ENCODE measurements at places on chromosomes 1 and 21.

DNA sequence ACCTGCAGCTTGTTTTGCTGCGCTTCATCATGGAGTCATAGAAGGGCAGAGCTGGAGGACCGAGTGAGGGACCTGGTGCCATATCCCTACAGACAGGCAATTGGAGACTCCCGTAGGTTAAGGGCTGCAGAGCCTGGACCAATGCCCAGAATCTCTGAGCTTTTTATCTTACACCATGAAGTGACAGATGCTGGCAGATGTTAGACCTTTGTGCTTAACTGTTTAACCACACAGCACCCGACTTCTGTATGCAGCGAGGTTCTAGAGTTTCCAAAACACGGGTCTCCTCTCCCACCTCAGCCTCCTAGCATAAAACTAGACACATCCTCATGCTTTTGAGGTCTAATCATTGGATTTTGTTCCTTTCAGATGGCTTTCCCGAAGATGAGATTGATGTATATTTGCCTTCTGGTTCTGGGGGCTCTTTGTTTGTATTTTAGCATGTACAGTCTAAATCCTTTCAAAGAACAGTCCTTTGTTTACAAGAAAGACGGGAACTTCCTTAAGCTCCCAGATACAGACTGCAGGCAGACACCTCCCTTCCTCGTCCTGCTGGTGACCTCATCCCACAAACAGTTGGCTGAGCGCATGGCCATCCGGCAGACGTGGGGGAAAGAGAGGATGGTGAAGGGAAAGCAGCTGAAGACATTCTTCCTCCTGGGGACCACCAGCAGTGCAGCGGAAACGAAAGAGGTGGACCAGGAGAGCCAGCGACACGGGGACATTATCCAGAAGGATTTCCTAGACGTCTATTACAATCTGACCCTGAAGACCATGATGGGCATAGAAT lies 47.6 kb downstream of the B3GALT5 start:
- no peak overlapping the region for H3K4me3 ChIP-seq
- no peak overlapping the region for H3K27ac ChIP-seq
- no peaks in the 10 kb centered on the region for H3K27me3 ChIP-seq
- DNase-seq, result no peak
- peaks cover 52% of the 10 kb centered on the region for H3K36me3 ChIP-seq

GRCh38 chr1:98940722-98941079 lies 64.0 kb downstream of the PLPPR5 start:
- H3K27me3 ChIP-seq, result no peaks in the 10 kb centered on the region
- H3K4me3 ChIP-seq, result no peak overlapping the region
- no peak overlapping the region for H3K27ac ChIP-seq
- no peaks in the 10 kb centered on the region for H3K36me3 ChIP-seq
- no peaks in the 10 kb centered on the region for H3K4me1 ChIP-seq

DNA sequence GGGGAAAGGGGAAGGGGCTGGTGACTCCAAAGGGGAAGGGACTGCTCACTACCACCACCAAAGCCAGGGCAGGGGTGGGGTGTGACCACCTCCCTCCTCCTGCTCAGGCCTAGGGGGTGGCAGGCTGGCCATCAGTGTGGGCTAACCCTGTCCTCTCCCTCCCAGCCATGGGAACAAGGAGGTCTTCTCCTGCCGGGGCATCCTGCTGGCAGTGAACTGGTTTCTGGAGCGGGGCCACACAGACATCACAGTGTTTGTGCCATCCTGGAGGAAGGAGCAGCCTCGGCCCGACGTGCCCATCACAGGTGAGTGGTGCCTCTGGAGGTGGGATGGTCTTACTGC lies 5.7 kb downstream of the ZC3H12A start:
- DNase-seq, result no peak
- H3K27me3 ChIP-seq, result no peaks in the 10 kb centered on the region
- no peak overlapping the region for H3K4me3 ChIP-seq
- H3K27ac ChIP-seq, result no peak overlapping the region
- peaks cover 9% of the 10 kb centered on the region for H3K4me1 ChIP-seq

GRCh38 chr1:26570287-26570686 lies 40.7 kb downstream of the RPS6KA1 start:
- H3K4me3 ChIP-seq, result no peak overlapping the region
- H3K27ac ChIP-seq, result no peak overlapping the region
- DNase-seq, result no peak
- H3K27me3 ChIP-seq, result no peaks in the 10 kb centered on the region
- H3K36me3 ChIP-seq, result peaks cover 15% of the 10 kb centered on the region
- no peaks in the 10 kb centered on the region for H3K4me1 ChIP-seq

DNA sequence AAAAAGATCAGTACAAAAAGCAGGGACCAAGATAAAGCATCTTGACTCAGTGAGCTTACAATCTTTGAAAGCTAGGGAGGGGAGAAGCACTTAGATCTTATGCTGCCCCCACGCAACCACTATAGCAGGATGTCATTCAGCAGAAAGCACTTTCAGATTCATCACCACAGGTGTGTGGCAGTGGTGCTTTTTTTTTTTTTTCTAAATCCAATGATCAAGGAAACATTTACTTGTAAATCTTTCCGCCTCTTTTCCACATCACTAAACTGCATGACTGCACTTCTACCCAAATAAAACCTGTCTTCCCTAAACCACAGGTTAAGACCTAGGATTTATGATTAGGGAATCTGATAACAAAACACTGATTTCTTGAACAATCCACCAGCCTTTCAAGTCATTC lies 154.8 kb downstream of the SLC45A1 start:
- no peak overlapping the region for H3K27ac ChIP-seq
- no peaks in the 10 kb centered on the region for H3K27me3 ChIP-seq
- H3K36me3 ChIP-seq, result no peaks in the 10 kb centered on the region
- H3K4me1 ChIP-seq, result peaks cover 7% of the 10 kb centered on the region

DNA sequence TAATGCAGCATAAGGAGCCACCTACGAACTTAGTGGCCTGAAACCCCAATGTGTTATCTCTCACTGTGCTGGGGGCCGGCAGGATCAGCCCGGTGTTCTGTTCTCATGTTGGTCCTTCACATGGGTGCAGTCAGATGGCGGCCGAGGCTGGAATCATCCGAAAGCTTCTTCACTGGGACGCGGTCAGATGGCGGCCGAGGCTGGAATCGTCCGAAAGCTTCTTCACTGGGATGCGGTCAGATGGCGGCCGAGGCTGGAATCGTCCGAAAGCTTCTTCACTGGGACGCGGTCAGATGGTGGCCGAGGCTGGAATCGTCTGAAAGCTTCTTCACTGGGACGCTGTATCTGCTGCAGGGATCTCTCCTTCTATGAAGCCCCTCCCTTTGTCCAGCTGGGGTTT lies 12.6 kb upstream of the PCBP3 start:
- H3K4me3 ChIP-seq, result no peak overlapping the region
- no peaks in the 10 kb centered on the region for H3K36me3 ChIP-seq
- no peak overlapping the region for H3K27ac ChIP-seq
- H3K4me1 ChIP-seq, result no peaks in the 10 kb centered on the region
- no peak for DNase-seq
